ENCODE measurements at places on chromosomes 12 and 14.
A peak's percentile ranks its signal among the peaks of the same experiment; 100 is the strongest.

DNA sequence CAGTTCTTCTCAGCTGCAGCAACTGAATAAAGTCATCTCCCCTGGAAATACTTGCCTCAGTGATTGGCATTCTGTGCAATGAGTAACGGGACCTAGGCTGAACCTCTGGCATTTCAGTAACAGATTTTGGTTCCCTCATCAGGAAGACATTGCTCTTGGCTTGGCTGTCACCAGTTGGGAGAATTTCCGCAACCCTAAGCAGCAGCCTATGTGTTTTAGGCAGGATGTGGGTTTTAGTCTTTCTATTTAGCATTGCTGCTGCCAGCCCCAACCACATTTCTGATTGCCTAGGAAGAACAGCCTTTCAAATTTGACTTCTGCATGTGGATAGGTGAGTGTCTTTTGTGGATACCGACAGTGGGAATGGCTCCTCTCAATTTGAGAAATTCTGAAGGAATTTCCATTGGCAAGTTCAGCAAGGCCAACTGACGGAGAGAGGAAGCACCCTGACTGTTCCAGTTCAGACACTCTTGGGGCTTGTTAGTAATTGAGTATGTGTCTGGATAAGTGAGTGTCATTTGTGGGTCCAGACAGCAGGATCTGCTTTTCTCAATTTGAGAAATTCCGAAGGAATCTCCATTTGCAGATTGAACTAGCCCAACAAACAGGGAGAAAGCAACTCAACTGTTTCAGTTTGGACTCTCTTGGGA lies 19.0 kb upstream of the CLEC2A start:
- DNase-seq: no peak

- no peak for DNase-seq
These were observed 54.7 kb upstream of the GTF2A1 start for GRCh38 chr14:81275305-81276072.

DNA sequence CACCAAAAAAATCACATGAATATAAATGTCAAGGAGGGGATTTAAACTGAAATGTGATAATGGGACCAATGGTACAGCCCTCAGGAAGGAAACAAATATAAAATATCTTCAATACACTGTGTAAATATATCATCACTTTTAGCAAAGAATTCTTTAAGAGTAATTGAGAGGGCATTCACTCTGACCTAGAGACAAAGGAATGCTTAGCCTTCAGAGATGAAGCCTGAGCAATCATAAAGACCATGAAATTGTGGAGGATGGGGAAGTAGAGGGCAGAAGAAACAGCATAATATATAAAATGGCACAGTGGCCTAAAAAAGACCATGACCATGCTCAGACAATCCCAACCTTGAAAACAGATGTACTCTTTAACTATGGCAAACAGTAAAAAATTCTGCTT lies 20.4 kb downstream of the YAF2 start:
- no peak for DNase-seq

- DNase-seq: no peak
These were observed 6.1 kb upstream of the CD9 start for GRCh38 chr12:6193853-6194815.

DNA sequence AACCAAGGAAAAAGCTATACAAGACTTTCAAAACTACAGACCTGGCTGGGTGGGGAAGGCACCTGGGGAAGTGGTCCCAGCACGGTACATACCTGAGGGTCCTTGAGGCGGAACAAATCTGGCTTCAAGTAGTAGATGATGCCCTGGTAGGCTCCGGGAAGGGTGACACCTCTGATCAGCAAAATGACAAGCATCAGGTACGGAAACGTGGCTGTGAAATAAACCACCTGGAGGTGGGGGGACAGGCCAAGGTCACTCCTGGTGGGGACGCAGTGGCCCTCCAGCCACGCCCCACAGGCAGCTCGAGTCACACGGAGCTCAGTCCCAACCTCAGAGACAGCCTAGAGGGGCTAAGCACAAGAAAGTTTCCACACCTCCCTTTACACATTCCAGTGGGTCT lies 15.3 kb downstream of the SLC6A12 start:
- DNase-seq: no peak

GRCh38 chr12:114136631-114137030 lies 170.5 kb upstream of the RBM19 start:
- no peak for DNase-seq

- no peak for DNase-seq
These were observed 40.9 kb upstream of the EAPP start for GRCh38 chr14:34580381-34580780.

DNA sequence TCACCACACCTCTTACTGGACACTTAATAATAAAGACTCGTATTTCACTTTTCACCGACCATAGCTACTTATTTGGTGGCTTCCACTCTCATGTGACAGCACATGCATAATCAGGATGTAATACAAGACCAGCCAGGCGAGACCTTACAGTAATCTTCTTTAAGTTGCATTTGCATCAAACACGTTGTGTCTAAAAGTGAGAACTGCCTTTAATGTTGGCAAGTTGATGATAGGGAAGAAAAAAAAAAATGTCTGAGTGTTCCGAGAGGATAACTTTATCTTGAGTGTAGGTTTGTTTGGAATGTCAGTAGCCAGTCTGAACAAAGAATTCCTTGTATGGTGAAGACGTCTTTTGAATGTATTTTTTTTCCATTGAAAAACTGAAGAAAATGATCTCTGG lies 440.4 kb downstream of the ADAMTS20 start:
- DNase-seq: no peak

- no peak for DNase-seq
These were observed 32.1 kb upstream of the IL22 start for GRCh38 chr12:68285541-68285940.

DNA sequence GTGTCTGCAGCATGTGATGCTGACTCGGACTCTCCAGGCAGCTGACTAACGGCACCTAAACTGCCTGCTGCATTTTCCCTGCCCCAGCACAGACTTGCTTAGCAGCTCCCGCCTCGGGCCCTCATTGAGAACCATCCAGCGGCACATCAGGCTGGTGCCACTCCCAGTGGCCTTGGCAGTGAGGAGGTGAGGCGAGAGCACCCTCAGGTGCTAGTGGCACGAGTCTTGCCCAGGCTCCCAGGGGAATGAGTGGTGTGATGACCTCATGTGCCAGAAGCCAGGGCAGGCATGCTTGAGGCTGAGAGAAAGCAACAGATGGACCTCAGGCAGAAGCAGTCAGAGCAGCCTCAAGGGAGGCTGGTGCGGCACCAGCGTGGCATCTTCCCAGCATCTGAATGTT lies 60.2 kb downstream of the PRKCH start:
- no peak for DNase-seq

- DNase-seq: peak; percentile 60
These were observed 3.5 kb upstream of the TSPAN9 start for GRCh38 chr12:3073438-3074250.

DNA sequence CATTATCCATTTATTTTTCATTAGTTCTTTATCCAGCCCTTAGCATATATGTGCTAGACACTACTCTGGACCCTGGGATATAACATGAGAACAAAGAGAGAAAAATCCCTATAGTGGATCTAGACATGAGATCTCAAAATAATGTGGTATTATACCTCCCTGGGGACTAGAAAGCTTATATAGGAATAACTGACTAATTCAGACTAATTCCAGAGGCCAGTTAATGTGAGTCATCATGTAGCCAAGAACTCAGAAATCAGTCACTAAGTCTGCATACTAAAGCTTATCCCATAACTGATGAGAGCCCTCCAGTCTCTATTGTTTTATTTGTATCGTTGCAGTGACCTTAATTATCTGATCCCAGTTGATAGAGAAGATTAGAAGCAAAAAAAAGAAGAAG lies 267.1 kb upstream of the RGS6 start:
- DNase-seq: no peak

DNA sequence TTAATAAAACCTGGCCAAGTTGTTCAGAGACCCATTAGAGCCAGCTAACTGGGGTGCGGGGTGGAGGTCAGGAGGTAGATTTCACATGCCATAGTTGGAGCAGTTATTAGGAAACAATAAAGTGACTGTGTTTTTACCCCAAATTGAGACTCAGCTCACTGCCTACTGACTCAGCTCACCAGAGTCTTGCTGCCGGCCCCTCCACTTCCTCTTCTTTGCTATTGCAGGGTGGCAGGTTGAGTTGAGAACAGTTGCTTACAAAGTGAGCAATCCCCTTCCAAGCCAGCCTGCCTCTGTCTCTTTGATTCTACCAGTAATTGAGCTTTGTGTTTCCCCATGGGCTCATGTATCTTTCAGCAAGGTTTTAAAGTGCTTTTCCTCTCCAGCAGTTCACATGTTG lies 12.9 kb downstream of the ST8SIA1 start:
- no peak for DNase-seq

DNA sequence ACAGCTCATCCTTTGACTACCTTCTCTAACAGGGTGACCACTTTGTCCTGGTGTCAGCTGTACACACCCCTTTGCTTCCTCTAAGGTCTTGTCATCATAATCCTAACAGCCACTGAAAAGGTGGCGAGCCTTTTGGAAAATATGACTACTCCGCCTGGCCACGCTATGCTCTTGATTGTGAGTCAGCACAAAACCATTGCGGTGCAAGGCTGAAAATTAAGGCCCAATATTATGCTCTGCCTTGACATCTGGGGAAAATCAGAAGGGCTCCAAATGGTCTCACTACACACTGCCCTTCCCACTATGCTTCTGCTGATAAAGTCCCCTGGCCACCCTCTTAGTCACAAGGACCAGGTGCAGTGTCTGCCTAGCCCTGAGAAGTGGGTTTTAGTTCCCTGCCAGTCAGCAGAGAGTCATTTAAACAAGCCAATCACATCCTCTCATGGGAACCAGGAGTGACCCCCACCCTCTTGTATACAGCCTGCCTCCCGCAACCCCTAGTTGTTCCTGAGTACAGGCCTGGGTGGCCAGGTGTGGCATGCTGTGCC lies 34.3 kb downstream of the FGD6 start:
- DNase-seq: no peak

GRCh38 chr14:61625165-61625564 lies 70.1 kb upstream of the HIF1A start:
- no peak for DNase-seq

DNA sequence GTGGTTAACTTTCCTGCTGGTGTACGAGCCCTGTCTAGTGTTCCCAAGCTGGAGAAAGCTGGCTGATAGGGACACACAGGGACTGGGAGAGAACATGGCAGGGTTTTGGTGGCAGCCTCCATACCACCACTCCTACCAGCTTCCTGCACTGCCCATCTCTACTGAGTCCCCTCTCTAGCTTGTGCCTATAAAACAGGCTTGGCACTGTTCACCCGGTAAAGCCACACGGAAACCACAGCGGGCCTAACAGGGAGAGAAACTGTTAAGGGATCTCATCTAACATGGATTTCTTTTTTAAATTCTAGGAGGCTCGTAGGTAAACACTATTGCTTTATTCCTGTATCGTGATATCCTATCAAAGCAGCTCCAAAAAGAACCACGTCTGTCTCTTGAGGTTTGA lies 204.7 kb downstream of the TTC7B start:
- no peak for DNase-seq

- DNase-seq: no peak
These were observed 118.8 kb upstream of the PLEKHA5 start for GRCh38 chr12:19010726-19011125.

- DNase-seq: no peak
These were observed 13.9 kb downstream of the KRT7 start for GRCh38 chr12:52246720-52247621.

- no peak for DNase-seq
These were observed 20.0 kb downstream of the BORCS5 start for GRCh38 chr12:12376646-12377448.

DNA sequence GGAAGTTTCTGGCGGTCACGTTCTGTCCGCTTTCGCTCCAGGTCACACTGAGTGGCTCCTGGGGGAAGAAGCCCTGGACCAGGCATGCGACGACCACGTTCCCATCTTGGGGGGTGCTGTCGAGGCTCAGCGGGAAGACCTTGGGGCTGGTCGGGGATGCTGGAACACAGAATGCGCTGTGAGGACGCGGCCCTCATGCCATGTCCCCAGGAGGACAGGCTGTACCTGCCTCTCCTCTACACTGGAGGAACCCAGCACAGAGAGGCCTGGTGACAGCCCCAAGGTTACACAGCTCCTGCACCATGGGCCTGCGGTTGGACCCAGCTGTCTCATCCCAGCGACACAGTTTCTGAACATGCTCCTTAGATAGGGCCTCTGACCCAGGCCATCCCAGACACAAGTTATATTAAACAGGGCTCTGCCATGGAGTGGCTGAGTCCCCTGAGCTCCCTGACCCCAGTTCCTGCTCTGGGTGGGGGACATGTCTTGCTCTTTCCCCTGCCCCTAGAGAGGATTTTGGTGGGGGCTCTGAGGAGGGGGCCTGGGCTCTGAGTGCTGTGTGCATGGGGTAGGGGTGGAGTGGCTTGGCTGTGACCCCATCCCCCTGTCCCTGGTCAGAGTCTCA lies 62.0 kb downstream of the TMEM121 start:
- DNase-seq: no peak

DNA sequence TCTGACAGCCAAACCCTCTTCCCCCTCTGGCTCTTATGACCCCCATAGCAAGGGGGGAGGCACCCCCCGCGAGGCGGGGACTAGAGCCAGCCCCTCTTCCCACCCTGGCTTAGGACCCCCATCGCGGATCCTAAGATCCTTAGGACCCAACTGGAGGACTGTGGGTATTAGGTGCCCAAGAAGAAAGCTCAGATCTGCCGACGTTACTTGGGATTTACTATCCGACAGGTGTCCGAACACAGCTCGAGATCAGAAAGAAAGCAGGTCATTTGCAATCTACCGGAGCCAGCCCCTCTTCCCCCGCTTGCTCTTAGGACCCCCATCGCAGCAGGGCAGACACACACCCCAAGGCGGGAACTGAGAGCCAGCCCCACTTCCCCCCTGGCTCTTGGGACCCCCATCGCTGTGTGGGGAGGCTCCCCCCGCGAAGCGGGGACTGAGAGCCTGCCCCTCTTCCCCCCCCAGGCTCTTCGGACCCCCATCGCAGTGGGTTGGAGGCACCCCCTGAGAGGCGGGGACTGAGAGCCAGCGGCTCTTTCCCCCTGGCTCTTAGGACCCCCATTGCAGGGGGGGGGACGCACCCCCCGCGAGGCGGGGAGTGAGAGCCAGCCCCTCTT lies 46.8 kb downstream of the DDX11 start:
- no peak for DNase-seq

DNA sequence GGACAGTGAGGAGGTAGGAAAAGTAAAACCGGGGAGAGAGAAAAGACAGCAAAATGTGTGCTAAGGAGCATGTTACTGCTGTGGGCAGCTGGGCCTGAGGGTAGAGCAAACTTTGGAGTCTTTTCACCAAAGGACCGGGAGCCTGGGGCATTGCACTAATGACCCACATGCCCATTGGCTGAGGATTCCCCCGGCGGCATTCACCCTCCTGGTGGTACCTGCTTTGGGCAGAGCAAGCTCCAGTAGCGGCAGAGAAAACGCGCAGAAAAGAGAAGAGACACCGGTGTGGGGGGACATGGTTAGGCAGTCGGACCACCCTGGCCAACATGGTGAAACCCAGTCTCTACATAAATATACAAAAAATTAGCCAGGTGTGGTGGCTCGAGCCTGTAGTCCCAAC lies 83.4 kb upstream of the ESRRB start:
- no peak for DNase-seq

DNA sequence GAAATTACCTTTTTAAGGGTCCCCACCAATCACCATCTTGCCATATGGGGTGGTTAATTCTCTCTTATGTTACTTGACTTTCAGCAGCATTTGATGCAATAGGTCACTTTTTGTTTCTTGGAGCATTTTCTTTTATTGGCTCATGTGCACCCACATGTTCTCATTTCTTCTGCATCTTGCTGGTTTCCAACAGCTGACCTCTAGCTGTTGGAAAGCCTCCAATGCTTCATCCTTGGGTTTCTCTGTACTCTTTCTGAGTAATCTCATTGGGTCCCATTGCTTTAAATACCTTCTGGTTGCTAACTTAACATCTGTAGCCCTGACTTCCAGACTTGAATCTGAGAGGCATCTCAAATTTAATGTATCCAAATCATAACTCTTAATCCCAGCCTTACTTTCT lies 116.8 kb downstream of the CRADD start:
- no peak for DNase-seq
